ENCODE measurements at places on chromosomes 2 and 18.

DNA sequence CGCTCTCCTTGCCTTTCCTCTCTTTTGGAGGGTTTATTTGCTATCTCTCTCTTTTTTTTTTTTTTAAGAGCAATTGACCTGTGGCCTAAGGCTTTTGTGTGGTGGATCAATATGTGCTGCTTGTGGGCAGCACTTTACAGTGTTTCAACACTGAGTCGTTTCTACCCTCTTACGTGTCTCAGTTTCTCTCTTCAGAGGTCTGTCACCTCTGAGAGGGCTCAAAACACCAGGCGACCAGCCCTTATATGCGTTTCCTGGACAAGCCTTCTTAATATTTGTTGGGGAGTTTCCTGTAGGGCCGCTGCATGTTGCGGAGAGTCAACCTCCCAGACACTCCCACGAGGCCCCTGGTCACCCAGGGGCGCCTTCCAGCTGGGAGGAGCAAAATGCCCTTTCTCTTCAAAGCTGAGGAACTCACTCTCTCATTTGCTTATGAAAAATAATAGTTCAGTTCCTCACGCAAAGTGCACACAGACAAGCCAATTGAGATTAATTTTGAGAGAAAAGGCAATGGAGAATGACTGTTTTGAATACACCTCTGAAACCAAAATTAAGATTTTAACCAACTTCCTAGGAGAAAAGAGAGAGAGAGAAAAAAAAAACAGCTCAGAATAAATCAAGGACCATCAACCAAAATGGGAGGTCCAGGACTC is 96.3 kb upstream of the B3GNT2 start:
- no peak for DNase-seq

DNA sequence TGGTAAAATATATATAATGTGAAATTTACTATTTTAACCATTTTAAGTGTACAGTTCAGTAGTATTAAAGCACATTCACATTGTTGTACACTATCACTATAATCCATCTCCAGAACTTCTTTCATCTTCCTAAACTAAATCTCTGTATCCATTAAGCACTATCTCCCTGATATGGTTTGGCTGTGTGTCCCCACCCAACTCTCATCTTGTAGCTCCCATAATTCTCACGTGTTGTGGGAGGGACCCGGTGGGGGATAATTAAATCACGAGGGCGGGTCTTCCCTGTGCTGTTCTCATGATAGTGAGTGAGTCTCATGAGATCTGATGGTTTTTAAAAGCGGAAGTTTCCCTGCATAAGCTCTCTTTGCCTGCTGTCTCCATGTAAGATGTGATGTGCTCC is 178.9 kb upstream of the NABP1 start:
- no peak for DNase-seq

- no peak for DNase-seq
Measured at GRCh38 chr2:16630463-16630862, 35.2 kb downstream of the CYRIA start.

- no peak for DNase-seq
Measured at GRCh38 chr18:79497638-79498081, 101.9 kb downstream of the NFATC1 start.

DNA sequence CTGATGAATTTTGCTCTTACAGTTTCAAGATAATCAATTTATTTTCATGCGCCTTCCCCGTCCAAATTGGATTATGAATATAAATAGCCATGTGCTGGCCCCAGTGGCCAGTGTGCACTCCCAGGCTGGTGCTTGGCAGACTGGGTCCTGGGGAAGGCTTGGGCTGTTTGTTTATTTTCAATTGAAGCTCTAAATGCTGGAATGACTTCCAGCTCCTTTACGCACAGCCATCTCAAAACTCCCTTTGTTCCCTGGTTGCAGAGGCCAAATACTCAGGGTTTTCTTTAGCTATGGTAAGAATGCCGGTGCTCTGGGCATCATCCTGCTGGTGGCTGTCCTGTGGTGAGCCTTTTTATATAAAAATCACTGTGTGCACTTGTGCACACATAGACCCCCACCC is 131.5 kb downstream of the PRKCE start:
- peak; percentile 71 for DNase-seq

DNA sequence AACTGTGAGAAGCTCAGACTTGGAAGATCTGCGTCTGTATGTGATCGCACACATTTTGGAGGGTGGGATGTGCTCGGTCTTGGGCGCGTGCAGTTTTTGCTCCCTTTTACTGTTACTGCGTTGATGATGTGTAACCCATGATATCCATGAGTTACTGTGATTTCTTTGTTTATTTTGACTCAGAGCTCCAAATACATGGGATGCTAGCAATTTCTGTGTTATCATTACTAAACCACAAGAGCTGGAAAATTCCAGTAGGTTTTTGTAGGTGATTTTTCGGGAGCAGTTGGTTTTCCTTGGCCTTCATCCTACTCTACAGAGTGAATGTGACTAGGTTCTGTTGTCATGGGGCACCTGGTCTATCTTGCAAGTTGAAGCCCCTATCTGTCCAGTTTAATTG is 124.2 kb downstream of the AGAP1 start:
- DNase-seq, result no peak

Measured in putamen (tissue), 1 donor.